ENCODE measurements at places on chromosomes 16 and 17.

DNA sequence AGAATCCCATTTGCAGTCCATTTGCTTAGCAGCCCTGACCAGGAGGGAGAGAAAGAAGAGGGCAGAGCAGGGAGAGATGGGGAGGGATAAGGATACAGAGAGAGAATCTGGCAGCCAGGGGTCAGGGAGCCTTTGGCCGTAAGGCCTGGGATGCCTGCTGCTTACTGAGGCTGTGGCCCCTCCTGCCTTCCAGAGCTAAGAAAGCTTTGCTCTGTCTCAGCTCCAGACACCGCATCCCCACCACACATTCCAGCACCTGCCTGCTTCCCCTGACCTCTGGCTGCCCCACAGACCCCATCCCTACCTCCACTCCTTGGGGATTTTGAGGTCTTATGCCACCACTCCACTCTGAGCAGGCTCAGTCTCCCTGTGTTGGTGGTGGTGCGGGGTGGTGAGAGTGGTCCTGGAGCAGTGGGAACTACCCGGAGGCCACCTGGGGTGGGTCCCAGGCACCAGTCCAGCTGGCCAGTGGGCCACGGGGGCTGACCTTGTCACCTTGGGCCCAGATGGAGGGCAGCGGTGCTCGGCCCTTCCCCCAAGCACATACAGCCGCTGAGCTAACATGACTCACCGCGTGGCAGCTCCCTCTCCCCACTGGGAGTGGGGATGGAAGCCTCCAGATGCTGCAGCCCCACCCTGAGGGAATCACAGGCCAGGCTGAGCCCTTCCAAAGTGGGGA, 58.3 kb downstream of the RAI1 start:
- DNase-seq: no peak

DNA sequence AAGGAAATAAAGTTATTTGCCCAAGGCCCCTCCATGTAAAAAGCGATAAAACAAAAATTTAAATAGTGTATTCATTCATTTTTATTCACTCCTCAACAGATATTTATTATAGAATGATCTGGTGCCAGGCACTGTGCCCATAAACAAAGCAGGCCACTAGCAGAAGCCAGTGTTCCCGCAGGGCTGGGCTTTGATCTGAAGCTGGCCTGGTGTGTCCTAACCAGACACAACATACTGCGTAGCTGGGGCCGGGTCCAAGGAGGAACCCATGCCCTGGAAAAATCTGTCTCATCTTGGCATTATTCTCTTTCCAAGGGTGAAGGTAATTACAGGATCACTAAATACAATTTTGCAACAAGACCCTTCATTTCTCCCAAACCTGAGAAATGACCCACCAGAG, 537.4 kb upstream of the CDH5 start:
- no peak for DNase-seq

GRCh38 chr16:19857593-19858339, 26.9 kb downstream of the GPRC5B start:
- no peak for DNase-seq

GRCh38 chr17:32355649-32356377, 5.9 kb downstream of the ZNF207 start:
- no peak for DNase-seq

- no peak for DNase-seq
Measured at GRCh38 chr17:57970710-57971109, 15.5 kb upstream of the CUEDC1 start.

GRCh38 chr17:29089601-29090044, 46.7 kb downstream of the PIPOX start:
- DNase-seq: no peak

DNA sequence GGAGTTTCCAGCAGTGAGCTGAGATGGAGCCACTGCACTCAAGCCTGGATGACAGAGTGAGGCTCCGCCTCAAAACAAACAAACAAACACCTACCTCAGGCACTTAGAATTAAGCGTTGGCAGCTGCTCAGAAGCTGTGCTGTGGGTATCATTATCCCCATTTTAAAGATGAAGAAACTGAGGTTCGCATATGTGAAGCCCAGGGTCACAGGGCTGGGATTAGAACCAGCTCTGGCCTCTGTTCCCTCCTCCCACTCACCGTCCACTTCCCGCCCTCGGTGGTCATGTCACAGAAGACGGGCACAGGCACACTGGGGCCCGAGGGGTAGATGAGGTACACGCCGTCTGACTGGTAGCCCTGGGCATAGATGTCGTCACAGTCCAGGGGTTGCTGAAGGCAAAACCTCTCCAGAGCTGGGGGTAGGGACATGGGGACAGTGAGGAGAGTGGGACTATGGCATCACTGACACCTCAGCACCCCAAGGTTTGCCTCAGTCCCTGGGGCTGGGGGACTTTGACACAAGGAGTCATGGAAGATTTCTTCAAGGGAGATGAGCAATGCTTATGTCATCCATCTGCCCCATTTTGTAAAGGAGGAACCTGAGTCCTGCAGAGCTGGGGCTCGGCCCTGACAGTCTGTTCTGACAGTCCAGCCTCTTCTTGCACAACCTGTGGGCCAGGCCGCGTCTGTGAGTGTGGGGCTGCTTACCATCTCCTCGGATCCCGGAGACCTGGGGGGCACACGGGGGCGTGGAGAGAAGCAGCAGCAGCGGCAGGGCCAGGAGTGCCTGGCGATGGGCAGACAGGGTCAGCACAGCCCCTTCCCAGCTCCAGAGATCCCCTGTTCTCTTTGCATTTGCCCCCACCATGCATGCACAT, 700 bp downstream of the MFAP4 start:
- DNase-seq: no peak

Data from activated CD8-positive, alpha-beta memory T cell treated with anti-CD3 and anti-CD28 coated beads for 1 hour (primary cell).